ENCODE measurements at places on chromosomes 1 and 21. TPM values are rescaled to one million over a fixed set of nuclear protein-coding genes. Genes with fewer than 3 reads are reported as not detected.

The ATP1A4 gene
- not detected for total RNA-seq

The PTGFRN gene
- total RNA-seq: 59.4 TPM

The RSPH1 gene
- not detected for total RNA-seq

The GREM2 gene
- total RNA-seq: not detected

The PER3 gene
- 1.7 TPM for total RNA-seq

The SERTAD4 gene
- 1.5 TPM for total RNA-seq

The CD84 gene
- total RNA-seq: not detected

The KLHDC8A gene
- total RNA-seq: not detected

The IFFO2 gene
- 24.5 TPM for total RNA-seq

The PRAMEF6 gene
- not detected for total RNA-seq

The PARK7 gene
- 248 TPM for total RNA-seq

The AMPD1 gene
- not detected for total RNA-seq

The USH2A gene
- total RNA-seq: not detected

The FRRS1 gene
- total RNA-seq: 1.4 TPM
